Left renal pelvis (tissue), 4 donors: ENCODE measurements at places on chromosomes 3 and 15.
A peak's percentile ranks its signal among the peaks of the same experiment; 100 is the strongest.

DNA sequence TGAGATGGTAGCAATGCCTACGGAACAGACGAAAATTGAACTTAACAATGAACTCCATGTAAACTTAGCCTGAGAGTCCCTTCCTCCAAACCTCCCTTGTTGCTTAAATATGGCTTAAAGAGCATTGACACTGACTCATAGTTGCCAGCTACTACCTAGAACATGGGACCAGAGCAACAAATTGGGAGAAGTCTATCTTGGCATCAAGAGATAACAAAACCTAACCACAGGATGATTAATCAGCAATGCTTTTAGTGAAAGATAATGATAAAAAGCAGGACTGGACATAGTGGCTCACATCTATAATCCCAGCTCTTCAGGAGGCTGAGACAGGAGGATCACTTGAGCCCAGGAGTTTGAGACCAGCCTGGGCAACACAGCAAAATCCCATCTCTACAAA lies 117.8 kb upstream of the MNS1 start:
- no peak for DNase-seq

DNA sequence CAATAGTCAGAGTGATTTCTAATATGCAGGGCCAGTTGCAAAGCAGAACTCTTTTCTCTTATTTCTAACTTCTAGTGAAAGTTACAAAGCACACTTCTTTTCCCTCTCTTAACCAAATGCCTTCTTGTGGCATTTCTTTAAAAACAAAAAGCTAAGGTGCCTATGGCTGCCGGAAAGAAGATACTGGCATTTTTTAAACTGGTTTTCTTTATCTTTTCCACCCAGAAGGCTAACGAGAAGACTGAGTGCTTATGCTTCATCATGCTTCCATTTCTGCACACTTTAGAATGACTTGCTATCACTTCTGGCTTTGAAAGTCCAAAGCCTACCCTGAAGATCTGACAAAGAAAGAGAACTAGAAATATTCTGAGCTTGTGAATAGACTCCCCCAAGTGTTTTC lies 141.3 kb downstream of the P2RY1 start:
- DNase-seq, result no peak

GRCh38 chr15:90716317-90716975 lies 700 bp upstream of the BLM start:
- DNase-seq, result peak; percentile 1

DNA sequence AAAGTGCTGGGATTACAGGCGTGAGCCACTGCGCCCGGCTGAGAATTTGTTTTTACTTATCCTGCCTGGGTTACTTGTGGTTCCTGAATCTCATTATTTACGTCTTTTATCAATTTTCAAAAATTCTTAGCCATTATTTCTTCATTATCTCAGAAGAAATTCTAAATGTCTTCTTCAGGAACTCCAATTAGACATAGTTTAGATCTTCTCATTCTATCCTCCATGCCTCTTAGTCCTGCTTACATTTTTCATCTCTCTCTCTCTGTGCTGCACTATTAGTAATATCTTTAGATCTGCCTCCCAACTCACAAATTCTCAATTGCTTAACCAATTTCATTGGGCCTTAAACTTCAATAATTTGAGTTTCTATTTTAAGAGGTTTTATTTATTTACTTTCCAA lies 124.4 kb upstream of the MRPS22 start:
- no peak for DNase-seq

GRCh38 chr3:50095352-50095998 lies 6.8 kb downstream of the RBM5 start:
- DNase-seq, result no peak

DNA sequence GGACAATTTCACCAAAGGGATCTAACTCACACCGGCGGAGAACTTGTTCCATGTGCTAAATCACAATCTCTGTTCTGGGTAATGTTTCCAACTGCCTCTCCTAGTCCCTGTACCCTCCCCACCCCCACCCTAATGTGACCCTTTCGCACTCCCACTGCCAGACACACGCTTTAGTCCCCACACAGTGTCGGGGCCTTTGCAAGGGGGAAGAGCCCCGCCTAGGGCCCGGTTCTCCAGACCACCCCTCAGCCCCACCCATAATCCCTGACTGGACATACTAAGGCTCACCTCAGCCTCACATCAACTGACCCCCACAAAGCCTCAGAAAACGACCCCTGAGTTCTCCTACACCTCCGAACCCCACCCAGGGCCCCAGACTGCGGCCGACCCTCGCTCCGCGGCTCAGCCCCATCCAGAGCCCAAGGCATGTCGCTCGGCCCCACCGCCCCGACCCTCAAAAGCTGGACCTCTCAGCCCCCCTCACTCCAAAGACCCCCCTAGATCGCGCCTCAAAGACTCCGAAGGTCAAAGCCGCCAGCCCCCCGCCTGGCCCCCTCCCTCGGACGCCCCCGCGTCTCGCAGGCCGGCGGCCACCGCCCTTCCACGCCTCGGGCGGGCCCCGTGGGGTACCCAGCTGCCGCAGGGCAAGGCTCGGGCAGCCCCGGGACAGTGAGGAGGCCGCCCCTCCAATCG lies 72.0 kb upstream of the MAP4 start:
- peak; percentile 37 for DNase-seq

DNA sequence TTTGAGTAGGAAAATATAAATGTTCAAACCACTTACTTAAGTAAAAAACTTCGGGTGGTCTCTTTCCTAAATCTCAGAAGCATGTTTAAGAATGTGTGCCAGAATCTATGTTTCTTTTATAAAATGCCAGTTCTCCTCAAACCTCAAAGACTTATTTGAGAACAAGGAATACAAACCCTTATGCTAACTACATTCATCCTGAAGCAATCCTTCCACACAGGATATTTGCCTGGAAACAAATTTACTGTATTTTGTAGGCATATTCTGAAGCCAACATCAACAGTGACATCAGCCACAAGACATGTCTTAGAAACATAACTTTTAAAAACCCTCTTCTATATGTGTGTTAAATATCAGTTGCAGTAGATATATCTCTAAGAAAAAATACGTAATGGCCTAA lies 1077.0 kb downstream of the ROBO1 start:
- DNase-seq, result no peak
